ENCODE measurements at places on chromosomes 12 and 14.
A peak's percentile ranks its signal among the peaks of the same experiment; 100 is the strongest.

GRCh38 chr12:43336962-43337555, 214.9 kb downstream of the ADAMTS20 start:
- no peak overlapping the region for H3K4me3 ChIP-seq
- no peak overlapping the region for H3K27ac ChIP-seq
- H3K36me3 ChIP-seq = no peaks in the 10 kb centered on the region
- peaks cover 18% of the 10 kb centered on the region for H3K27me3 ChIP-seq

- no peak overlapping the region for H3K4me3 ChIP-seq
- H3K36me3 ChIP-seq = no peaks in the 10 kb centered on the region
- H3K27ac ChIP-seq = no peak overlapping the region
- ATAC-seq = no peak
- H3K4me1 ChIP-seq = no peaks in the 10 kb centered on the region
These were observed 310.9 kb downstream of the ADGRD1 start for GRCh38 chr12:131264635-131265034.

GRCh38 chr14:95439881-95440280, 76.6 kb downstream of the SYNE3 start:
- no peaks in the 10 kb centered on the region for H3K27me3 ChIP-seq
- H3K36me3 ChIP-seq = peaks cover 60% of the 10 kb centered on the region
- ATAC-seq = no peak
- H3K4me3 ChIP-seq = no peak overlapping the region

DNA sequence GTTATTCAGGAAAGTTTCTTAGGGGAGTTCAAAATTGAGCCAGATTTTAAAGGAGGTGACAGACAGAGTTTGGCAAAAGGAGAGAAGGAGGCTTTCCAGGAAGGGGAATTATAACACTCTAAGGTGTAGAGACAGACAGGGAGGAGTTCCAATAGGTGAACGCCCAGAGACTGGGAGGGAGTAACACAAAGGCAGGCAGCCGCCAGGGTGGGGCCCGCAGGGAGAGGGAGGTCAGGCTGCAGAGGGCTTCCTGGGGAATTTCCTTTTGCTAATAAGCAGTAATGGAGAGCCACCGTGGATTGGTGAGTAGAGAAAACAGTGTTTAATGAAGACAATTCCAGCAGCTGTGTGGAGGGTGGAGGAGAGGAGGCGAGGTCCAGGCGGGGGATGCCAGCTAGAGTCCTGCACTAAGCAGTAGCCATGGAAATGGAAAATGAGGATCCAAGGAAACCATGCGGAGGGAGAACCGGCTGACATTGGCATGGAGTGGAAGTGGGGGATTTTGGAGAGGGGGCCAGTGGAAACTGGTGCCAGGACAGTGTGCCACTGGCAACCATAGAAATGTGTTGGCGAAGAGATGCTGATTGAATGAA, 22.2 kb downstream of the GRIN2B start:
- peaks cover 5% of the 10 kb centered on the region for H3K4me1 ChIP-seq
- H3K36me3 ChIP-seq = no peaks in the 10 kb centered on the region
- H3K27ac ChIP-seq = no peak overlapping the region
- ATAC-seq = no peak

- no peak overlapping the region for H3K27ac ChIP-seq
- no peaks in the 10 kb centered on the region for H3K36me3 ChIP-seq
- peaks cover 42% of the 10 kb centered on the region for H3K27me3 ChIP-seq
- H3K4me3 ChIP-seq = no peak overlapping the region
- no peak for ATAC-seq
These were observed 94.9 kb downstream of the EML1 start for GRCh38 chr14:99888149-99888548.

- H3K27me3 ChIP-seq = no peaks in the 10 kb centered on the region
- no peaks in the 10 kb centered on the region for H3K36me3 ChIP-seq
- H3K4me1 ChIP-seq = peaks cover 23% of the 10 kb centered on the region
These were observed 3.5 kb upstream of the ANKRD52 start for GRCh38 chr12:56261503-56262232.

DNA sequence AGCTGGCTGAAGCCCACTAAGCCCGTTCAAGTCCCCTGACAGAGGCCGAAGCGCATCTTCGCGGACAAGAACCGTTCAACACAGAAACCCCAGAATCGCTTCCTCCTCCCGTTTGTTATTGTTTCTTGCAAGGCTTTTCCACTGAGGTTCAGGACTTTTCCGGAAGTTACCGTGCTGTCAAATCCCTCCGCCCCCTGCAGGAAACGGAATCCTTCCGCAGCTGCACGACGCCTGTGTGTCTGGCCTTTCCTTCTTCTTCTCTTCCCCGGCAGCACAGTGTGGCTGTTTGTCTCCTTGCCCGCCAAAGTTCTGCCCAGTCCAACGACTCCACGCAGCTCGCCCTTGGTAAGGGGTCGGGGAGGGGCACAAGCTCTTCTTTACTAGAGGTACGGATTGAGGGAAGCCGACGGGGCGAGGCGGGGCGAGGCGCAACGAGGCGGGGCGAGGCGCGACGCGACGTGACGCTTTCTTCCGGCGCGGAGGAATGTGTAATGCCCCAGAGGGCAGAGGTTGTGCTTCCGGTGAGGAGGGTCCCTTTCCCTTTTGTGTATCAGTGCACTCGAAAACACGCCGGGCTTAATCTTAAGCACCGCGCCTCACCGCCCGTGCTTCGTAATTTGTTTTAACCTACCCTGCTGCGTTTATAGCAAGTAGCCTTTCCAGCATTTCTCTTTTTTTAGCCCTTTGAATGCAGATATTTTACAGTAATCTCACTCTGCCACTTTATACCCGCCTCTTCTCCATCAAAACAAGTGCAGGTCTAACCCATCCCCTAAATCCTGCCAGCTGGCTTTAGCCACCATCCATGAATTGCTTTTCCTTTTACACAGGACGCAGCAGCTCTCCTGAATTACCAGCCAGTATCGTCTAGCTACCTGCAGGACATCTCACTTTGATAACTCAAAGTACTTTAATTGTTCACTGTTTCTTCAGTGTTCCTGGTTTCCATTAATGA, at the start of gene KDM5A:
Gene KDM5A (minus strand): TSS at position 179 of the 955 bp plus-strand sequence. CDS start 229 bp downstream, outside the sequence.
- H3K4me1 ChIP-seq = peaks cover 26% of the 10 kb centered on the region
- peak within 1 kb of the TSS; percentile 95 for H3K27ac ChIP-seq
- H3K36me3 ChIP-seq = peaks cover 18% of the 10 kb centered on the region
- H3K4me3 ChIP-seq = peak within 1 kb of the TSS; percentile 97
- no peaks in the 10 kb centered on the region for H3K27me3 ChIP-seq

DNA sequence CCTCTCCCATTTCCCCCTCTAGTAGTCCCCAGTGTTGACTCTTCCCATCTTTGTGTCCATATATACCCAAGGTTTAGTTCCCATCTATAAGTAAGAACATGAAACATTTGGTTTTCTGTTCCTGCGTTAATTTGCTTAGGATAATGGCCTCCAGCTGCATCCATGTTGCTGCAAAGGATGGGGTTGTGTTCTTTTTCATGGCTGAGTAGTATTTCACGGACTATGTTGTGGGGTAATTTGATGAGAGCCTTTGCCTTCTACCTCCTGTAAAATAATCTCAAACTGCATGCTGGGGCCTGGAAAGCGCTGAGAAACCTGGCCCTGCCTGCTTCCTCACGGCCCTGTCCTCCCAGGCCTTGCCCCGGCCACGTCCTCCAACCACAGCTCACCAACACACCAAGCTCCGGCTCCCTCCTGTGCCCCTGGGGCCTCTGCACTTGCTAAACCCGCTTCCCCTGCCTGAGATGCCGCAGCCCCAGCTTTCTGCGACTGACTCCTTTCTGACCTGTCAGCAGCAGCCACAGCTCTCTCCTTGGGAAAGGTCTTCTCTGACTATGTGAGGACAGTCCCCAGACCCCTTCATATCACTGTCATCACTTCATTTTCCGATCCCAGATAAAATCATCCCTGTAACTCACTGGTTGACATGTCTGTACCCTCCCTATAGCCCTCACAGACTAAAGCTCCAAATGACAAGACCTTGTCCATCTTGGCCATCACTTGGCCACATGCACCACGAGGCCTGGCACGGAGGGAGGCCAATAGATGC, 19.8 kb downstream of the ITPK1 start:
- ATAC-seq = no peak
- no peak overlapping the region for H3K27ac ChIP-seq
- H3K4me1 ChIP-seq = peaks cover 76% of the 10 kb centered on the region
- H3K27me3 ChIP-seq = no peaks in the 10 kb centered on the region
- no peak overlapping the region for H3K4me3 ChIP-seq

GRCh38 chr12:75190846-75191245, 18.8 kb downstream of the KCNC2 start:
- no peaks in the 10 kb centered on the region for H3K36me3 ChIP-seq
- H3K27ac ChIP-seq = no peak overlapping the region
- no peaks in the 10 kb centered on the region for H3K27me3 ChIP-seq
- H3K4me1 ChIP-seq = no peaks in the 10 kb centered on the region

DNA sequence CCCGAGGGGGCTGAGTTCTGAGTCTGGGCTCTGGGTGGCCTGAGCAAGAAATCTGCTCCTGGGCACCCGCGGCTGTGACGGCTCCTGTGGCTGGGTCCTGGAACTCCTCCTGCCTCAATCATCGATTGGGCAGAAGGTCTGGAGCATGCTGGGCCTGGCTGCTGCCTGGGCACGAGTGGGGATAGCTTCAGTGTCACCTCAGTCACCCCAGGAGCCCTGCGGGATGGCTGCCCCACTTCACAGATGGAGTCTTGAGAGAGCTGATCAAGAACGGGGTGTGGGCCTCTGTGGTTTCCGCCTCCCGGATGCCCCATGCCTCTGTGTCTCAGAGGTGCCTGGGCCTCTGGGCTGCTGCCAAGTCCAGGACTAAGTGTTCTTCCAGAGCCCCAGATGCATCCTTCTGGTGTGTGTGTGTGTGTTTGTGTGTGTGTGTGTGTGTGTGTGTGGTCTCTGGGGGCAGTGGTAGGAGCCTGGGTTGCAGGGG, 185.6 kb upstream of the C14orf180 start:
- no peaks in the 10 kb centered on the region for H3K27me3 ChIP-seq
- peaks cover 62% of the 10 kb centered on the region for H3K4me1 ChIP-seq
- peak overlapping the region; percentile 40 for H3K27ac ChIP-seq
- peak overlapping the region; percentile 55 for H3K4me3 ChIP-seq

DNA sequence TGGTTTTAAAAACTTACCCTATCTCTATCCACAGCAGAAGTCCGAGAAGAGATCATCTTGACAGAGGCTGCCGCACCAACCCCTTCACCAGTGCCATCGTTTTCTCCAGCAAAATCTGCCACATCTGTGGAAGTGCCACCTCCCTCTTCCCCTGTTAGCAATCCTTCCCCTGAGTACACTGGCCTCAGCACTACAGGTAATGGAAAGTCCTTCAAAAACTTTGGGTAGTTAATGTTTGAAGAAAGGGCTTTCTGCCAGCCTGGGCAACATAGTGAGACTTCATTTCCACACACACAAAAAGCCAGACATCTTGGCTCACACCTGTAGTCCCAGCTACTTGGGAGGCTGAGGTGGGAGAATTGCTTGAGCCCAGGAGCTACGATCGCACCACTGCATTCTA, 41.6 kb upstream of the RIC8B start:
- no peaks in the 10 kb centered on the region for H3K36me3 ChIP-seq
- no peak for ATAC-seq
- no peak overlapping the region for H3K4me3 ChIP-seq
- H3K4me1 ChIP-seq = no peaks in the 10 kb centered on the region
- no peak overlapping the region for H3K27ac ChIP-seq

- no peak for ATAC-seq
- H3K4me1 ChIP-seq = peaks cover 5% of the 10 kb centered on the region
- H3K4me3 ChIP-seq = no peak overlapping the region
These were observed 8.9 kb downstream of the SLC7A8 start for GRCh38 chr14:23174296-23175184.

DNA sequence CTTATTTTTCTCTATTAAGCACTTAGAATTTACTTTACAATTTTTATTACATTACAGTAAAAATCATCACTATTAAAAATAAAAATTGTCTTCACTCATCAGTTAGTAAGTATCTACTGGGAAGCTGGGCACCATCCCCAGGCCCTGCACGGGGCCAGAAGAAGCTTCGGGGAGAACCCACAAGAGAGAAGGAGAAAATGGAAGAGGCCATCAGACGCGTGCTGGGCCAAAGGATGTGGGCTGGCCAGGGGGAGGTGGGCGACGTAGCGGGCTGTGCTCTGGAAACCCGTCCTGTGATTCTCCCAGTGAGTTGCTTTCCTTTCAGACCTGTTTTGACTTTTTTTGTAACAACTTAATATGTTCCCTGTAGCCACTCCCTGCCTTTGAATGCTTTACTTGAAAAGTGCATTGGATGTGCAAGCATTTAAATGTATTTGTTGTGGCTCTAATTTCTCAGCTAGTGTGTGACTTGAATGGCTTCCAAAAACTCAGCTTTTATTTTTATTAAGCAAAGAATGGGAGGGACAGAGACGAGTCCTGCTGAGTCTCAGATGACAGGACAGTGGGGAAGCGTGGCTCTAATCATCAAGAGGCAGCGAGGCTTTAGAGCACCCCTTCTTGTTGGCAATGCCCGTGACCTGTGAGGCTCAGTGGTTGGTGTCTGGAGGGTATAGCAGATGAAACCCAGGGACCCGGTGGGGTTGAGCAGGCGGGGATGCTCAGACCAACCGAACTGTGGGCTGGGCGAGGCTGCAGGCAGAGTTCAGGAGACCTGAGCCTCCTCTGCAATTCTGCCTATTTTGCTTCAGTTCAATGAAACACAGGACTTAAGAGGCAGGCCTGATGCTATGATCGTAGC, 38.8 kb downstream of the SYNE3 start:
- peaks cover 49% of the 10 kb centered on the region for H3K4me1 ChIP-seq
- peaks cover 37% of the 10 kb centered on the region for H3K36me3 ChIP-seq
- H3K27ac ChIP-seq = peak overlapping the region; percentile 59
- no peaks in the 10 kb centered on the region for H3K27me3 ChIP-seq
- H3K4me3 ChIP-seq = no peak overlapping the region
- ATAC-seq = no peak

DNA sequence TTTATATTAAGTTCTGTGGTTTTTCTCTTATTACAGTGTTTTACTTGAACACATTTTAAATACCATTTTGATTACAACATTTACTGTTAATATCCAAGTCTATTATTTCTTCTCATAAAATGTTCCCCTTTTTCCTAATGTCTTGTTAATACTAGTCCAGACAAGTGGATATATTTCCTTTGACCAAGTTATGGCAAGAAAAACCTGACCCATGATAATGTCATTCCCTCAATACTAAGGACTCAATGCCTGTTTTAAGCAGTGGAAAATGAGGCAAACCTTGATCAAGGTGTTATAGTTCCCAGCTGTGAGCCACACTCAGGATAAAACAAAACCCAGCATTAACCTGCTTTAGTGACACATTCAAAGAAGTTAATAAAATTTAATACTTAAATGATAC, 12.2 kb downstream of the TRMT5 start:
- H3K27ac ChIP-seq = no peak overlapping the region
- H3K36me3 ChIP-seq = peaks cover 12% of the 10 kb centered on the region

All from stimulated activated memory B cell treated with anti-CD40 and anti-IgM and Interleukin-4, amounts not matched to agents 10 μg/mL and 1 μg/mL and 100 μg/mL, for 72 hours (primary cell).